ENCODE measurements at places on chromosomes 11 and 22. TPM values are rescaled to one million over a fixed set of nuclear protein-coding genes. Genes with fewer than 3 reads are reported as not detected.

Gene FAM181B
- total RNA-seq, result 0.49 TPM

Gene CADM1
- 32.0 TPM for total RNA-seq

Gene TLCD5
- 6.7 TPM for total RNA-seq

GRCh38 chr11:62545437-62546243 is 966 bp downstream of the AHNAK start:
- DNase-seq, result peak; percentile 97

DNA sequence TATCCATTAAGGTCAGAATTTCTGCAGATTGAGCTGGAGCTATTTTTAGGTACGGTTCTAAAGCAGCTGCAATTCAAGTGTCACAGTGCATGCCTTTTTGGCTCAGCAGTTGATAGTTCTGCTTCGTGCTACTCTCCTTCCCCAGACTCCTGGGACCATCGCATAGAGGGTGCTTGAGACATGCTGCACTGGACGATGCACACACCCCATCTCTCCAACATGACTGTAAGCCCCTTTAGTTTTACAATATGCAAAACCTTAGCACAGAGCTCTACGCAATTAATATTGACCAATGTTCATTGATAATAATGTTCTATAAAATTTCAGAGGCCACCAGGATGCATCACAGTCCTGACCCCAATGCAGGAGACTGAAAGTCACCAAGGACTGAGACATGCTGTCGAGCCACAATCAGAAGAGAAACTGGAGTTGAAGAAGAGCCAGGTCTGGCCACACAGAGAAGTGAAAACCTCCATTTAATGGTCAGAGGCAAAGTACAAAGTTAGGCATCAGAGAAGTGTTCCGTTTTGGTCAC is 120.9 kb upstream of the ZC3H12C start:
- DNase-seq, result no peak

DNA sequence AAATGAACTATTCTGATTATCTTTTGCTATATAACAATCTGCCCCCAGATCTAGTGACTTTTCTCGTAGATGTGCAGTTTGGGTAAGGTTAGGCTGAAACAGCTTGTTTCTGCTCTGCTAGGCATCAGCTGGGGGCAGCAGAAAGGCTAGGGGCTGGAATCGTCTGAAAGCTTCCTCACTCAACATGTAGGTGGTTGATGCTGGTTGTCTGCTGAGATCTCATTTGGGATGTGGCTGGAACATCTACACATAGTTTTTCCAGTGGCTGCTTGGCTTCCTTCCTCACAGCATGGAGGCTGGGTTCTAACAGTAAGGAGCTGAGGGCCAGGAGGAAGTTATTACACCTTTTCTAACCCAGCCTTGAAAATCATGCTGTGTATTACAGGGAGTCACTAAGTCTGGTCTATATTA is 30.2 kb downstream of the USP47 start:
- DNase-seq, result no peak

GRCh38 chr22:36729321-36729720 is 25.8 kb upstream of the CACNG2 start:
- no peak for DNase-seq

- no peak for DNase-seq
Measured at GRCh38 chr22:34620832-34621231, 445.1 kb upstream of the ISX start.

GRCh38 chr11:69925366-69926196 is 106.4 kb upstream of the FGF3 start:
- DNase-seq, result no peak

Data from skin of body (tissue), 3 donors.